ENCODE measurements at places on chromosomes 4 and X. TPM values are rescaled to one million over a fixed set of nuclear protein-coding genes. Genes with fewer than 3 reads are reported as not detected.

- DNase-seq, result no peak
Observed at GRCh38 chr4:118718511-118719170, 33.4 kb downstream of the METTL14 start.

GRCh38 chr4:115334736-115335411 is 221.5 kb upstream of the NDST4 start:
- DNase-seq, result no peak

GRCh38 chr4:155241664-155242063 is 33.2 kb downstream of the NPY2R start:
- DNase-seq, result no peak

GRCh38 chr4:119755599-119755998 is 127.0 kb upstream of the PDE5A start:
- no peak for DNase-seq

NAA11 gene
- 10.9 TPM for total RNA-seq

P2RY10 gene
- total RNA-seq, result not detected

All from Daoy (cell line).